ENCODE measurements at places on chromosomes 3 and 15.
A peak's percentile ranks its signal among the peaks of the same experiment; 100 is the strongest.

DNA sequence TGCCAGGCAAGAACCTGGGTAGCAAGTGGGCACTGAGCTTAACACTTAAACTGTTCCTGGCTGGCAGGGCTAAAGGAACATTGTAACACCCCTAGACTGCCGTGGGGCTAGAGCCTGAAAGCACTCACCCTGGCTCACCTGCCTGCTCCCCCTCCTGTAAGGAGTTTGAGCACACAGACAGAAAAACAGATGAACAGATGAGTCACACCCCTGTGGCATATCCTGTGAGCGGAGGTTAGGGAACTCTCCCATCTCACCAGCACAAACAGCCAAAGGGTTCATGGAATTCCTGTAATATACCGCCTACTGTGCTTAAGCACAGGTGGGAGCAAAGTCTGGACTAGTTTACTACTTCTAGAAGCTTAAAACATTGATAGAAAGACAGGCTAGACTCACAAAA lies 300.1 kb downstream of the ROBO1 start:
- peak; percentile 4 for DNase-seq

DNA sequence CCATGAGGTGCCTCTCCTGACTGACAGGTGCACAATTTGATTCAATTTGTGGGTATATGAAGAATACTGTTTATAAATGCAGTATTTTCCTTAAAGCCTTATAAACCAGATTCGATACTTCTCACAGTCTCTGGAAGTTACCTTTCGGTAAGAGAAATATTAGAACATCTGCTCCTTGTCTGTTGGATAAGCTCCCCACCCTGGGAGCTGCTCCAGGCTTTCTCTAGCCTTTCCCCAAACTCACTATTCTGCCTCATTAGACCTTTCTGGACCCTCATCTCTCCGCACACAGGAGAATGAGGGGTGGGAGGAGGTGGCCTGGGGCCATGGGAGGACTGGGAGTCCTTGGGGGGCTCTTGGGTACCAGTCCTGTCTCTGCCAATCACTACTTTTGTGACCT lies 59.8 kb upstream of the TBC1D21 start:
- DNase-seq: no peak

DNA sequence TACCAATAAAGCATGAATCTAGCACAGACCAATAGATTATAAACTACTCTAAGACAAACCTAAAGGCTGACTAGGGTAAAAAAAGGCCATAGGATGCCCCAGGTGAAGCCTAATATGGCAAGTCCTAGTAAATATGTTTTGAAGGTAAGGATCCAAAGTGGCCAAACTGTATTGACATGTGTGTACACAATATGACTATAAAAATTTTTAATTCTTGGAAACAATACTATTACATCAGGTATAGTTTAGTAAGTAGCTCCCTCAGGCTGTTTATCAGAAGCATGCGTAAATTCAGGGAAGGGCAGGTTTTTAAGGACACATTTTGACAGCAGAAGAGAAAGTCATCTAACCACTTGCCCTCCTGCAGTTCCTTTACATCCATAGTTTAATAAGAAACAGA lies 18.8 kb downstream of the GNB4 start:
- DNase-seq: no peak

- no peak for DNase-seq
Measured at GRCh38 chr3:157237886-157238285, 77.9 kb upstream of the CCNL1 start.

DNA sequence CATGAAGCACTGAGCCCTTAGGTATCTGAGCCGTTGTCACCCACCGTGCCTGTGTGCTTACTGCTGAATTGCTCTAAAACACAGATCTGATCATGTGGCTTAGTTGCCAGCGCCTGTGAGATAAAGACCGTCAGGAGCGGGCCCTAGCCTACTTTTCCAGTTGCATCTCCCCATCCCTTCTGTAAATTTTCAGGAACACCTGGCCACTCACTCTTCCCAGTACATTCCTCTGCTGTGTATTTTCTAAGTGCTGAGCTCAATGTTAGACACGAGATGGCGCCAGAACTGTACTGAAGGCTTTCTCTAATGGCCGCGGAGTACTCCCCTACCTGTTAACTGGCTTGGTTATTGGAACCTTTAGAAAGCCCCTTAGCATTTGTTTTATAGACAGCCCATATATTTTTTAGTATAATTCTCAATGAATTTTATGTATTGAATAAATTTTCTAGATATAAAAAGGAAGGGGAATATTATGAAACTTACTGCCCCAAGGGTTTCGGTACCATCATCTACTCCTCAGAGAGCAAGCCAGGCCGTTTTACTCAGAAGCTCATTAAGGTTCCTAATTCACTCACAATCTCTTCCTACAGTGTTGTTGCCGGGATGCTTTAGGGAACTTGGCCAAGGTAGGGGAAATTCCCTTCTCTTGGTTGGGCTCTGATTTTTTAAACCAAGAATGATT lies 16.7 kb upstream of the WNT7A start:
- DNase-seq: no peak

DNA sequence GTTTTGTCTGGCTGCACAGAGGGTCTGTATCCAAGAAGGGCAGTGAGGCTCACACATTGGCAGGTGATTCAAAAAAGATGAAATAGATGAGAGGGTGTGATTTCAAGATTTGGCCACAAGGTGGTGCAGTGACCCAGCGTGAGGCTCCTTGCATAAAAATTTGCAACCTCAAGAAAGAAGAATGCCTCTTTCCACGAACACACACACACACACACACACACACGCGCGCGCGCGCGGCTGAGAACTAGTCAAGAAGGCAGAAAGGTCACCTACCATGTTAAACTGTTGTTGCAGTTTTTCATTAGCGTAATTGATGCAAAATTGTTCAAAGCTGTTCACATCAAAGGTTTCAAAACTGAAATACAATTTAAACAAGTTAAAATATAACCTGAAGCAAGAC lies 39.2 kb downstream of the MYO5C start:
- DNase-seq: peak; percentile 23

DNA sequence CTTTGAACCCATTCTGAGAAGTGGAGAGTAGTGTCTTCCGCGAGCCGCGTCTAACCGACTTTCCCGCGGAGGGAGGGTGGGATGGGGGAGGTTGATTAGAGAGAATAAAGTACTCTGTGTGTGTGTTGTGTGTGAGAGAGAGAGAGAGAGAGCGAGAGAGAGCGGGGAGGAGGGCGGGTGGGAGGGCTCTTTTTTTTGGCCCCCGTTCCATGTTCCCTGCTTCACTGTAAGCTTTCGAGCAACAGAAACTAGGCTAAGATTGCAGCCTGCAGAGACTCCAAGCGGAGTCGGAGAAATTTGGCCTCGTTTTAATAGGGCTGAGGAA lies 1.6 kb upstream of the MEIS2 start:
- no peak for DNase-seq

DNA sequence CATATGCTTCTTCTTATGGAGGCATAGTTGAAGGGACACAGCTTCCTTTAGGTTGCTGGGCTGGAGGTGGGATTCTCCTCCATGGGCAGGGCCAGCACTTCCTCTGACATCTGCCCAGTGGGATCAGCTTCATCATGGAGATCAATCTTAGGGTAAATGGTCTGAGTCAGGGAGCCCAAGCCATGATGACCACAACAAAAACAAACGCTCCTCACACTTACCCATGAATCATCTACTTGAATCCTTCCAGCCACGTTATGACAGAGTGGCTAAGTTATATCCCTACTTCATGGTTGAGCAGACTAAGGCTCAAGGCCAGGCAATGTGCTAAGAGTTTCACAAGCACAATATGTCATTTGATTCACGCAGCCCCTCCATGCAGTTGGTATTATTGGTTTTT lies 87.2 kb upstream of the NMNAT3 start:
- no peak for DNase-seq

GRCh38 chr15:31598620-31599019 lies 272.0 kb downstream of the KLF13 start:
- DNase-seq: no peak

DNA sequence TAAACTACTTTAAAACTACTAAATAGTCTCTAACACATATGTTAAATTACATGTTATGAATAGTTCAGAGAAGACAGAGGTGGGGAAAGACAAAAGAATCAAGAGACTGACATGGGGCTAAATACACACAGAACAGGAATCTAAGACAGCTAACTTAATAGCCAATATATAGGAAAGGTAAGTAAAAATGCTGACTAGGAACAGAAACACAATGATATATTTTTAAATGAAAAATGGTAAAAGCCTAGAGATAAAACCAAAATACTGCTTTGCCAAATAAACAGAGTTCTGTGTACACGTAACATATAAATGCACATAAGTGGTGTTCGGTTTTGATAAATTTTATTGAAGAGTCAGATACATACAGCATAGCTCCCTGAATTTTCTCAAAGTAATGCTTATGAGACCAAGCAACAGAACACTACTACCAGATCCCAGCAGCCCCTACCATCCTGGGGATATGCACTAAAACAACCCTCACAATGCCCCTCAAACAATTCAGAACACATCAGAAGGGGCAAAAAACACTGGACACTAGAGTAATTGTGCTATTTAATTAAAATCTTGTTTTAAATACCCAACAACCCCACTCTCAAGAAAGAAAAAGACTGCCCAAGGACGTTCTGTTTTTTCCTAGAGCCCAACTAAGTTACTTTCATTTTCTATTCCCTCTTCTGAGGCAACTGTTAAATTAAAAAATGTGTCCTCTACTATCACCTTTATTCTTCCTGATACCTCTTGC lies 121.1 kb downstream of the ADAM10 start:
- no peak for DNase-seq

DNA sequence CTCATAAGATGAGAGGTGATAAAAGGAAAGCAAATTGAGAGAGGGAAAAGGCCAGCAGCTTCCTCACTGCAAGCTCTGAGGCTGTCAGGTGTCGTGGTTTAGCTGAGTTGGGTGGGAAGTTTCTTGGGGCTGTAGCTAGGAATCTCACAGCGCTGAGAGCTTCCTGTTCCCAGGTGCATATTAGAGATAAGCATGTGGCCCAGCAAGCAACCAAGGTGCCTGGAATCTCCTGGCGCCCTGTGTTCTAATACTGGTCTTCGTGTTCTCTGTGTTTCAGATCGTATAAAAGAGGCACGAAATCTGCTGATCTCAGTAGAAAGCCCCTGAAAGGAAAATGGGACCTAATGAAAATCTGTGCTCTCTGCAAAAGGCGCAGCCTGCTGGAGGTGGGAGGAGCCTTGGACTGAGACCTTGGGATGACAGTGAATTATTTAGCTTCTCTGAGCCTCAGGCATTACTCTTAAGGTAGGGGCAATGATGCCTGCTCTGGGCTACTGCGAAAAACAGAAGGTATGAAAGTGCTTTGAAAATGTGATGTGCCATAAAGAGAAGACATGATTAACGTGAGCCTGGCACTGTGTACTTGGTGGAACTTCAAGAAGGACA lies 499.9 kb downstream of the TBL1XR1 start:
- DNase-seq: no peak

DNA sequence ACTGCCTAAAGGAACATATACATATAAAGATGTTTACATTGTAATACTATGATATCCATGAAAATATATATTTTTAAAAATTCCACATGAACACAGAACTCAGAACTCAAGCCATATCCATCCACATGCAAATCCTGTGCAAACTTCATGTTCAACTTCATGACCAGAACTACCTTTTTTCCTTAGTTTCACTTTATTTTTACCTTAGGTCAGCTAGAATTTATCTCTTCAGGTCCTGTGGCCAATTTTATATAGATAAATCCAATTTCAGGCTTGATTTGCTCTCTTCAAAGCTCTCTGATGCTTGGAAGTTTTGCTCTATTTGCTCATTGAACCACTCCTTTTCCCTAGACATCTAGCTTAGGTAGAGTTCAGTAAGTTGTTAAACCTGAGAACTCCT lies 38.8 kb downstream of the ZPLD1 start:
- DNase-seq: no peak

DNA sequence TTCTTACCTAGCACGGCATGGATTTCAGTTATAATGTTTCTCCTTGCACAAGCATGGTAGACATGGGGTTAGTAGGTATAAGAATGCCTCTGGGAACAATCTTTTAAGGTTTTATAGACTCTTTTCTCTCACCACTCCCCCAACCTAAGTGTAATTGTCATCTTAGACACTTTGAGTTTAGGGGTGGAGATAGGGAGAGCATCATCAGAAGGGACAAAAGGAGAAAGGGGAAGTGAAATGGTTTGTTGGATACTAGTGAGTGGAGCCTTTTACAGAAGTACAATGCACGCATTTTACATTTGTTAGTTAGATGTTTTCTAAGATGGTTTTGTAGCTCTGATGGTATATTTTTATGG lies 189.2 kb downstream of the TP63 start:
- DNase-seq: no peak

DNA sequence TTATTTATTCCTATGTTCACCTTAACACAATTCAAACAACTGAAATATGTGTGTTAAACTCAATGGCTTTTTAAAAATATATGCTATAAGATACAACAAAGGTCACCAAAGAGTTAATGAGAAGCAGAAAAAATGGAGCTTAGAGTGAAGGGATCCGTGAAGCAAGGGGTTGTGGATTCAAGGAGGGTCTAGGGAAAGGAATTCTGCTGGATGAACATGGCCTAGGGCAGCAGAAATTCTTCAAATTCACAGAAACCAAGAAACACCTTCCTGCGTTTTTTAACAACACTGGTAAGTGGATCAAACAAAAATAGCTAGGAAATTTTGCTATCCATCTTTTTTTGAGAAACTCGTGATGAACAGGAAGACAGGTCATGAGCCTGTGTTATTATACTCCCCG lies 59.3 kb upstream of the PLSCR5 start:
- DNase-seq: no peak

GRCh38 chr3:182565916-182566796 lies 227.1 kb upstream of the ATP11B start:
- no peak for DNase-seq

DNA sequence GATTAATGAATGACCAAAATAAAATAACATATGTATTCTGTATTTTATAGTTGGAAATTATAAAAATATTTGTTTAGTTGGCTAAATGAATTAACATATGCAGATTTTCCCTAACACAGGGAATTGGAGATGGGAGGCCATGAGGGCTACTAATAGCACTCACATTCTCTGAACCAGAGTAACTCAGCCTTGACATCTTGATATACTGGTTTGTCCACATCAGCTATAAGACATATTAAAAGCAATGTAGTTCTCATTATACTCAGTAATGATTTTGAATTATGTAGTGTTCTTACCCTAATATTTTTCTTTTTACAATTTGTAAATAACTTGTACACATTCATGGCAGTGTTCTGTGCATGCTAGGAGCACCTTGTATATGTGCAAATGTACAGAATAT lies 255.9 kb downstream of the EPHA6 start:
- no peak for DNase-seq

DNA sequence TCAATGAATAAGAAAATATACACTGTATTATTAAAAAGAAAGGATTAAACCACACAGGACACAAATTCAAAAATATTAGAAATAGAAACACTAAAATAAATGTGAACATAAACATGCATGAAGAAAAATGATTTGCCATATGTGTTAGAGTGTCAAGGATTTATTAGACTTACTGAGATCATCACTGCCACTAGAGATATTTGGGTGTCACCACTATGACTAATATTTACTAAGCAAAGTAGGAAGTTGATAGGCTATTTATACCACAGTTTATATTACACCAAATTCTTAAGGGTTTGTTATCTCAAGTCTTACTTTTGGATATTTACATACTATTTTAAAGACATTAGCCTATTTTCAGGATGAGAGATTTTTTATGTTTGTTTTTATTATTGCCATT lies 575.0 kb upstream of the SGO1 start:
- no peak for DNase-seq
